ENCODE measurements at places on chromosomes 1 and 21.

DNA sequence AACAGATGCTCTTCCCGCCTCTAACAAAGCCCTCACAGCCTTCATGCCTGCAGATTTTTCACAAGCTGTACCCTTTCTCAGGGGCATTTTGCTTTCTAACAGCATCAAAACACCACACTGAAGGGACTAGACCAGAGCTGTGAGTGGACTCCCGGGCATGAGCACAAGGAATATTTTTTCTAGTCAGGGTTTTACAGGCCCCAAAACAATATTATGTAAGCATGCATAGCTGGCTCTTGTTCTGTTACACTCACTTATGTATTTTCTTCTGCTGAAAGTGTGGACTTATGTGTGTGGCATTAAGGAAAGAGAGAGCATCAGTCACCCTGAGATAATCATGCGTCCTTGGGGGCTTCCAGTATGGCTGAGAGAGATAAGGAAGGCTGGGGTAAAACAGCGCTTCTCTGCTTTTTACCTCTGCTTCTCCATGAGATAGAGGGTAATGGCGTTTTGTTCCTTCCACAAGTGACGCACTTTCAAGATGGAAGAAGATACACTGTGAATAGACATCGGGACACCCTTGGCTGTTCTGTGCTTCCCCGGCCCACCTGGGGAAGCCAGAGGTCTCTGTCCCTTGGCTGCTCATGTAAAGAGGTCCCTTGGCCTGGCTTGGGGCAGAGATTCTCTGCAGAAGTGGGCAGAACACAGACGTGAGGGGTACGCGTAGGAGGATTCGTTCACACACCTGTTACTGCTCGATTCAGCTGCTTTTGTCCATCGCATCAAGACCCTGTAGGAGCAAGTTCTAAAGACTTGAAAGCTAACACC lies 266.7 kb upstream of the RAB4A start:
- no peak for DNase-seq

GRCh38 chr21:24470852-24471251 lies 1136.4 kb downstream of the MRPL39 start:
- DNase-seq: no peak

DNA sequence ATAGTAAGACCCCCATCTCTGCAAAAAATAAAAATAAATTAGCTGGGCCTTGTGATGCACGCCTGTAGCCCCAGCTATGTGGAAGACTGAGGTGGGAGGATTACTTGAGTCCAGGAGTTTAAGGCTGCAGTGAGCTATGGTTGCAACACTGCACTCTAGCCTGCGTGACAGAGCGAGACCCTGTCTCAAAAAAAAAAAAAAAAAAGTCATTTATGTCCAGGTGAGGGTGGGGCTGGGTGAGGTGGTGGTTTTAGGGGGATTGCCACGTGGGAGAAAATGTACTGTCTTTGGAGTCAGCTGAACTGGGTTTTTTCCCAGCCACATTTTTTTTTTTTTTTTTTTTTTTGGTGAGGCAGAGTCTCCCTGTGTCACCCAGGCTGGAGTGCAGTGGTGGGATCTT lies 6.7 kb downstream of the PIK3CD start:
- DNase-seq: no peak

DNA sequence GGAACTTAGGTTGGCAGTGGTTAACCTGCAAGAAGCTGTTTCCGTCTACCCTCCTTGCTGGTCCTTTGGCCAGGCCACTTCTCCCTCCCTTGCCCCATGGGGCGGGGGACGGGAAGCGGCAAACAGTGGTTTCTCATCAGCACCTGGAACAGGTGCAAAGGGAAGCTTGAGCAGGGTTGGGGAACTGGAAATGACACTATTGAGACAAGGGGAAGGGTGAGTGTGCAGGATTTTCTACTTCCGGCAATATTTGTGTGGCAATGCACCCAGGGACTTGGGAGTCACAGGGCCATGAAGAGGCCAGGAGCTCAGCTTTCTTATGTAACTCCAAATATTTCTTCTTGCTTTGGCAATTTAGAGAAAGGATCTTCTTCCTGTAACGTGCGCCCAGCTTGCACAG lies 29.0 kb upstream of the SARS1 start:
- DNase-seq: no peak

- DNase-seq: no peak
These were observed 74.1 kb upstream of the PLA2G4A start for GRCh38 chr1:186754542-186755145.

GRCh38 chr1:20693623-20694022 lies 24.2 kb downstream of the KIF17 start:
- no peak for DNase-seq

DNA sequence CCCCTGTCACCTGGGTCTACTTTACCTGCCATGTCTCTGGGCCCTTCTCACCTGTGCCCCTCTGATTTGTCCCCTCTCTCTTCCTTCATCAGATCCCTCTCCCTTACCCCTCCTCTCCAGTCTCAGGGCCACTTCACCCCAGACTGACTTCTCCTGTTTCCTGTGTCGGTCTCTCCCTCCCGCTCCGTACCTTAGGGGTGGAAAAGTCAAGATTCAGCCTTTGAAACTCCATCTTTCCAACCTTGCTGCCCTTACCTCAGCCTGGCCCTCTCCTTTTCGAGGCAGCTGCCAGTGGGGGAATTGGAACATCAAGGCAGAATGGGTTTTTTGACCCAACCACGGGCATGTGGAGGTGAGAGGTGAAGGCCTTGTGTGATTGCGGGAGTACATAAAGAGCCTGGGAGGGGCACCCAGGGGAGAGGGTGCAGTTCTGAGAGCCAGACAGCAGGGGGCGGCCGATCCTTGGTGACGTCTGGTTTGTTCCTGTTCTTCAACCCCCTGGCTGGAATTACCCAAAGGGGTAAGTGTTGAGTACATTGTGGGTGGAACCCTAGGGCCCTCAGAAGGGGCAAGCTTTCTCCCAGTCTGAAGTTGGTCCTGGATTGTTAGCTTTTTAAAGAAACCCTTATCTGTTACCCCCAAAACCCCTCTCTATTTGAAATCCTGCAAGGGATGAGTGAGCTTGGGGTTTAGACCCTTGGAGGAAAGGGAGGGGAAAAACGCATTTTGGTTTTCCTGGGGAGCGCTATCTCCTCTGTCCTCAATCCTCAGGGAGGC lies 12.3 kb upstream of the DMBX1 start:
- no peak for DNase-seq

DNA sequence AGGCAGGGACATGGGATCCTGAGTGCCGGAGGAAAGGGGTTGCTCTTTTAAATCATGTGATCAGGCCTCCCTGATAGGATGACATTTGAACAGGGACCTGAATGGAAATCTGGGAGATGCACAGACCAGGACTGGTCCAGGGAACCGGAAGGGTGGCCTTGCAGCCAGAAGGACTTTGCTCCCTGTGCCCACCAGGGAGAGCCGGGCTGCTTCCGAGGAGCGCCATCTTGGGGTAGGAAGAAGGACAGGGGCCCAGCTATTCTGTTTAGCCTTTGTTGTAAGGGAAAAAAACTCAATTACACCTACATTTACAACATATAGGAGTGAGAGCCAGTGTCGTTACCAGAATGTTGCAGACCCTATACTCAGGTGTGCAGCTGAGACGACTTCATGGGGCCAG lies 5.5 kb downstream of the KLHDC7A start:
- no peak for DNase-seq

DNA sequence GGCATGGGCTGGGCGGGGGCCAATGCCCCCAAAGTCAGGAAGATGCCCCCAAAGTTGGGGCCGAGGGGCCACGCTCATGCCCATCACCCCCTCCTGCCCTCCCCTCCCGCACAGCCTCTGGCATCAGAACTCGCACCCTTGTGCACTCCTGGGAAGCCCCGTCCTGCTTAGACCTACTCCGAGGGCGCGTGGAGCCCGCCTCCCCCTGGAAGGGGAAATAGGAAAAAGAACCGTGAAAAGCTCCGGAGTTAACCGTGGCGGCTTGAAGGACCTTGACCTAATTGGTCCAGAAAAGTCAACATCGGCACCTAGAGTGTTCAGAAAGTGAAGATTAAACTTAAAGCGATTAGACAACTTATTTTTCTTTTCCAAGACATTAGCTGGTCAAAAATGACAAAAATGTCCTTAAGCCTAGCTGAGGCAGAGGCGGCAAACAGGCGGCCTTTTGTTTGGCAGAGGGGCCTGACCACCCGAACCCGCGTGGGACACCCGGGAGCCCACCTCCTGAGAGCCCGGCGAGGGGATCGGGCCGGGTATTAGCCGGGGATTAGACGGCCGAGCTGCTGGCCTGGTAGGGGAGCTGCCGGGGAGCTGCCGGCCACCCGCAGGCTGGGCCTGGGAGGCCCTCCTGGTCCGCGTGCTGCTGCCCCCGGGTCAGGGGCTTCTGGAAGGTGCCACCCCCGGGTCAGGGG lies 65.5 kb downstream of the PRDM16 start:
- DNase-seq: no peak

DNA sequence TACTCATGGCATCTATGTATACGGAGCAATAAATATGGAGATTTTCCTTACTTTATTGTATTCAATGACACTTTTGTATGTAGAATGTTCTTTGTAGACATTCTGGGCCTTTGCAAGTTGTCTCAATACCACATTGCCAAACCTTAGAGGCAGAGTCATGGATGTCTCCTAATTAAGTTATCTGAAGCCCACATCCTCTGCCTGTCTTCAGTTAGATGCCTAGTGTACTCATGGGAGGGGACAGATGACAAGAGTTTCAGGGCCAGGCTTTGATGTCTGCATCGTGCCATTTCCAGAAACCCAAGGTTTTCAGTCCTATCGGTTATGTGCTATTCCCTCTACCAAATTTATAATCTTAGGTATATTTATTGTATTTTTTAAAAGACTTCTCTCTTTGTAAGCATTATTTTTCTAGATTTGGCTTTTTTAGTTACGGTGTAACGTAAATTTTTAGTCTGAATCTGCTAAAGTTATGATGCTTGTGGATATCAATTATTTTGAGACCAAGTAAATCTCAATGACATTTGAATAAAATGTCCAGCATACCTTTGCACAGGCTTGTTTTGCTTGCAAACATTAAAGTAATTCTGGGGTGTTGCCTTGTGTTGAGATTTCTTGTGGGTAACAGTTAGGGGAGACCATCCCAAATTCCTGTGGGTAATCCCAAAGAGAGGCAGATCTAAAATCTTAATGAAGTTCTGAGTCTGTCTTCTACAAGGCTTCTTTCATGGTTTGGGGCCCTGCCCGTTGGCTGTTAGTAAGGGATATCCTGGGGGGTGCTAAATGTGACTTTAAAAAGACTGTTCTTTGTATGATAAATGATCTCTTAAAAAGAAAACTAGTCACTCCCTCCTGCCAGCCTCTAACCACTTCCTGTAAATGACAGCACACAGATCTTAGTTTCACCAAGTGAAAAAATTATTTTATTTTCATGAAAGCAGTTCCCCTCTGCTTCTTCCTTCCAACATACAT lies 8.0 kb upstream of the MACF1 start:
- no peak for DNase-seq

DNA sequence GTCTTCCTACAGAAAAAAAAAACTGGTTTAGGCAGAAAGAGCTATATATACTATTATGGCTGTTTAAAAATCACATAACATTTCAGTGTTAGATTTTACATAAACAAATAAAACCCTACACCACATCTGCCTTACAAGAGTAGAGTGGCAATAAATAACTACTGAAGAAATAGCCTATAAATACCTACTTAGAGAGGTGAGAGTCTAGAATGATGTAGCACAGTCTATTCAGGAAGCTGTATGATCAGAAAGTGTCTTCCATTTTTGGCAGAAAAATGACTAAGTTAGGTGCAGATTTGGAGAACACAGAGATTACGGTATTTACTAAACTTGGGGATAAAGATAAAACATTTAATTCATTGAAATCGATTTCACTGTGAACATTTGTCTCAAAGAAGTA lies 75.5 kb downstream of the VAV3 start:
- no peak for DNase-seq

- no peak for DNase-seq
These were observed 4.5 kb downstream of the MAGI3 start for GRCh38 chr1:113394863-113395259.

DNA sequence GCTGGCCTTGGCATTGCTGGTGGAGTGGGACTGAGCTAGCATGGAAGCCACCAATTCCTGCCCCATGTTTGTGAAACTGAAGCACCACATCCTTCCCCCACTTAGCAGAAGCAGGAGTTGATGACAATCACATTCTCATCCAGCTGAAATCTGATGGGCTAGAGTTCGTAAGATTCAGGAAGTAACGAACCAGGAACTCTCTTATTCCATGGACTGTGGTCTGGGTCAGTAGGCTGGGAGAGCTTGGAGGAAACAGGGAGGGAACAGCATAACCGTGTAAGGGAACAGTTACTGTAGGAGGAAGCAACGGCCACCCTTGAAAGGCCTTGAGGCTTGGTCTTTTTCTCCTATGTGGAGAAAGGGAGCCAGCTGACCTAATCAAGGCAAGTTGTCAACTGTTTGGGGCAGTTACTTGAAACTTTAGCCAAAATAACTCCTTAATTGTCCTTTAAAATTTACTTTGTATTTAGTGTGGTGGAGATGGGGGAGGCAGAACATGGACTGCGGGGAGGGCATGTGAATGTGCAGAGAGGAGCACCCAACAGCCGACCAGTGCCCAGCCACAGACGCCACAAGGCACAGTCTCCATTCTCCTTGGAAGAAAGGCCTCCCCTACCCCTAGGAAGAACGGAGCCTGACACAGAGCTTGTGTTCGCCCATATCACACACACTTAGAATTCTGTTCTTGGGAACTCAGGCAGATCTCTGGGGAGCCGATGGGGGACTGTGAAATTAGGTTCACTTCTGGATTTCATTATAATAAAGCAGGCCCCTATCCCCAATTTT lies 2.0 kb upstream of the COQ8A start:
- DNase-seq: no peak

GRCh38 chr21:42214921-42215320 lies 4.0 kb upstream of the ABCG1 start:
- no peak for DNase-seq

- DNase-seq: no peak
These were observed 7.7 kb downstream of the S100PBP start for GRCh38 chr1:32825181-32825580.

DNA sequence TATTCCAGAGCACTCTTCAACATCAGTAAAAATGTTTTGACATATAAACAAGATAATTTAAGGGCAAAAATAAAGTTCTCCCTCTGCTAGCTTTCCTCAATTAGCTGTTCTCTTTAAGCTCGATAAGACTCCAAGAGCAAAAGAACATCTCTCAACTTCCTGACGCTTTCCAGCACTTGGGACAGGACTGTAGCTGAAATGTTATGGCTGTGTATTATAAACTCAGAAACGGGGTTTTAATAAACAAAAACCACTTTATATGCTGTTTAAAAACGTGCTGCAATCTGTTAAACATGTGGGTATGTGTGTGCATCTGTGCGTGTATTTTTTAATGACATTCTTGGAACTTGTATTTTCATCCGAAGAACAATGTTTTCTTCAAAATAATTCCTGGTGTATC lies 71.5 kb upstream of the RGS2 start:
- no peak for DNase-seq

GRCh38 chr1:44531785-44532566 lies 126.9 kb downstream of the RNF220 start:
- no peak for DNase-seq

- DNase-seq: no peak
These were observed 272.1 kb downstream of the GRIK1 start for GRCh38 chr21:29667651-29668050.
